ENCODE measurements at places on chromosomes 16 and 17. TPM values are rescaled to one million over a fixed set of nuclear protein-coding genes. Genes with fewer than 3 reads are reported as not detected.

RNF157 gene
- 12.1 TPM for polyA plus RNA-seq

CHD9NB gene
- polyA plus RNA-seq: 0.77 TPM

RHBDL1 gene
- 2.3 TPM for polyA plus RNA-seq

VAT1L gene
- 7.7 TPM for polyA plus RNA-seq

MMP28 gene
- polyA plus RNA-seq: 9.2 TPM

NF1 gene
- 7.2 TPM for polyA plus RNA-seq

RNF222 gene
- polyA plus RNA-seq: not detected

GRCh38 chr16:15894571-15895374 lies 6.4 kb upstream of the CEP20 start:
- DNase-seq: no peak

DNA sequence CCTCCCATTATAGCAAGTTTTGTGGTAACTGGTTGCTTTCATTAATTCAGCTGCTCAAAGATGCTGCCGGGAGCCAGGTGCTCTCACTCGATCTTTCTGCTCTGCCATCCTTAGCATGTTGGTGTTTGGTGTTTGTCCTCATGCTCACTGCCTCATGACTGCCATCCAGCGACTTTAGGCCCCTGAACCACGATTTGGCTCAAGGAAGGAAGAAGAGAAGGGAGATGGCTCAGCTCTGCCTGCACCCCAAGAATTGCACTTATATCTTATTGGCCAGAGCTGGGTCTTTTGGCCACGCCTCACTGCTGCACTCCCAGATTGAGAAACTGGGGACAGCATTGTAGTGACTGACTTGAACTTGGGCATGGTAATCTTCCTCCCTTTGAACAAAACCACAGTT lies 52.7 kb downstream of the ARSG start:
- DNase-seq: no peak

DNA sequence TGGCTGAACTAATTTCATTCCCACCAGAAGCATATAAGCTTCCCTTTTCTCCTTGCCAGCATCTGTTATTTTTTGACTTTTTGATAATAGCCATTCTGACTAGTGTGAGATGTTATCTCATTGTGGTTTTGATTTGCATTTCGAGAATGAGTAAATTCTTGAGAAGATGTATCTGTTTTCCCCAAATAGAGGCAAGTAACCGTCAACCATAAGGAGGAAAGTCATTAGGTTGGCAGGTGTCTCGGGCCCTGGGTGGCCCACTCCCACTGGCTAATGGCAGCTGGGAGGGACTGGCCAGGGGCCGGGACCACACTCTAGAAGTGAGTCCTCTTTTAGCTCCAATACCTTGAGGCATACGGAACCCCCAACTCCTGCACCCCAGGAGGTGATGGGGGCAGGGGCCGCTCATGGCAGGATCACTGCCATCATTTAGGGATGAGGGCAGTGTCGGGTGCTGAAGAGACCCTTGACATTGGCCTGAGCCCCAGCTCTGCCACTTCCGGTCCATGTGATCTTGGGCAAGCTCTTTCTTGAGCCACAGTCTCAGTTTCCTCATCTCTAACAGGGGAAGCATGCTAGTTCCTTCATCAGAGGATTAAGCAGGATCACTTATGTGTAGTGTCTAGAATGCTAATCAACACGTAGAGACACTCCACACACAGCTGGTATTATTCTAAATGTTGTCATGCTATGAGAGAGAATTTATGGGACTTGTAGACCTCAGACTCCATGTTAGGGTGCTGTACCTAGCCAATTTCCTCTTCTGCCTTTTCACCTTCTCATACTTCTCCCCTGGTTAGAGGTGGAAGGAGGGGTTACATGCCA lies 44.3 kb downstream of the RGS9 start:
- DNase-seq: no peak

- no peak for DNase-seq
Observed at GRCh38 chr16:78465730-78466129, 366.3 kb downstream of the WWOX start.

GRCh38 chr17:65531256-65532100 lies 30.0 kb downstream of the AXIN2 start:
- DNase-seq: peak; percentile 76

GRCh38 chr16:50996830-50997186 lies 154.3 kb downstream of the SALL1 start:
- no peak for DNase-seq

DNA sequence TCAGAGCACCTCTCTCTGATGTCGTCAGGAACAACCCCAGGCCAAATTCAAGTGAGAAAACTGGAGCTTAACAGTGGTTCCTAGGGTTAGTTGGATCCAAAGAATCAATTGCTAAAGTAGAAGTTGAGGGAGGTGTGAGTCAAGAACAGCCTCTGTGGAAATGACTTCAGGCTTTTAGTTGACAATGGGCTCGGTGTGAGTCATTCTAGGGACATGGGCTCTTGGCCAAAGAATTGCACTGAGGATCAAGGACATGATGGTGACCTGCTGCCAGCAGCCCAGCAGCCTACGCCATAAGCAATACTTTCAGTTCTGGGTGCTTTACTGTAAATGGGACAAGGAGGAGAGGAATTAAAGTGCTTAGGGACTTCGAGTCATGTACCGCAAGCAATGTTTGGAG lies 32.1 kb upstream of the SMURF2 start:
- DNase-seq: peak; percentile 86
